ENCODE measurements at places on chromosomes 16 and 17.

DNA sequence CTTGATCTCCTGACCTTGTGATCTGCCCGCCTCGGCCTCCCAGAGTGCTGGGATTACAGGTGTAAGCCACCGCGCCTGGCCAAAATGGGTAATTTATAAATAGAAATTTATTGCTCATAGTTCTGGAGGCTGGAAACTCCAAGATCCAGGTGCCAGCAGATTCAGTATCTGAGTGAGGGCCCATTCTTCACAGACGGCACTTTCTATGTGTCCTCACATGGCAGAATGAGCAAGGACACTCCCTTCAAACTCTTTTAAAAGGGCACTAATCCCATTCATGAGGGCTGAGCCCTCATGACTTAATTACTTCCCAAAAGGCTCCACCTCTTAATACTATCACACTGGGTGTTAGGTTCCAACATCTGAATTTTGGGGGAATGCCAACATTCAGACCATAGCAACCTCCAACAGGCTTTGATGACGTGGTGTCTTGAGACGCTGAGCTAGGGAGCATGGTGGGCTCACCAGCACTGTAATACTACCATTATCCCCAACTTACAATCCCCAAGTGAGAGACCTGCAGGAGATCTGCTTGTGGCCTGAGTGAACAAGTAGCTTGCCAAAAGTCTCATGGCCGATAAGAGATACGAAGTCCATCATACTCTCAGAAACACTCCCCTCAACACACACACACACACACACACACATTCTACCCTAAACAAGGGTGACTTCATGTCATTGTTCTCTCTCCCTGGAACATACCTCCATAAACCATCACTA, 8.5 kb downstream of the CMTM4 start:
- DNase-seq = no peak

DNA sequence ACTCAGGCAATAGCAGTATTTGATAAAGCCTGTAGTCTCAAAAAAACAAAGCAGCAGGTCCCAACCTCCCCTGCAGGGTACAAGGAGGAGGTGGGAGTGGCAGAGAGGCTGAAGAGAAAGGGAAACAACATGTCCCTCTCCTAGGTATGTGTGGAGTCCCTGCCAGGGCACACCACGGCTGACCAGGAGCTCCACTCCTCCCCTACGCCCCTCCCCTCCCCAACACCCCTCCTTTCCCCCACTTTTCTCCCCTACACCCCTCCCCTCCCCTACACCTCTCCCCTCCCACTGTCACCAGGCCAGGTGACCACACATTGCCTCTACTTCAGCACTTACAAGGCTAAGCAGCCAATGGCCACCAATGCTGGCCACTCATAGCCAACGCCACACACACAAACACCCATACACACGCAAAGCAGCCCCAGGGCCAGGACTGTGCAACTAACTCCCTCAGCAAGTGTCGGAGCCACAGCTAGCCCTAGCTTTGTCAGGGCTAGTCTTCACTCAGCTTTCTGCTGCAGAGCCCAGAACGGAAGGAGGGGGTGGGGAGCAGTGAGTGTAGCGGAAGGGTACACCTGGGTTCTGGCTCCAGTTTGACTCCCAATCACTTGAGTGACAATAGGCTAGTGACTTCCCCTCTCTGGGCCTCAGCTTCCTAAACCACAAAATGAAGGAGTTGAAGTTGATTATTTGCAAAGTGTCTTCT, 8.2 kb downstream of the CAVIN1 start:
- DNase-seq = no peak

DNA sequence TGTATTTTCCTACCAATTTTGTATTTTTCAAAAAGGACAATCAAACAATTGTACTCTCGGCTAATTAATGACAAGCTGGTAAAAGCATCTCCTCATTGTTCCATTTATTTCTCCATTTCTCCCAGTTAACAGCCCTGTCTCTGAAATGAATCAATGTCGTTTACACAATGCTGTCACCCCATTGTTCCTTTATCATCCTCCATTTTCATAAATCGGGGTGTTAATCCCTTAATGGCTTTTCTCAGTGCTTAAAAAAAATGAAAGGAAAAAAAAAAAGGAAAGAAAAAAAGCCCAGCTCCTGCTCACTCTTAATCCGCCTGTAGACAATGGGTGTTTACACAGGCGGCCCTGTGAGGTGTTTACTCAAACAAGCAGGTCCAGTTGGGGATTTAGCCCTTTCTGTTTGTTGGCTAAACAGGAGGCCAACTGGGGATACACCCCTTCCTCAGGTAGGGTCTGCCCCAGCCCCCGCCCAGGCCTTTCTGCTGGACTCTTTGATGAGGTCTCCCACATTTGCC, 86.8 kb upstream of the SALL1 start:
- no peak for DNase-seq

DNA sequence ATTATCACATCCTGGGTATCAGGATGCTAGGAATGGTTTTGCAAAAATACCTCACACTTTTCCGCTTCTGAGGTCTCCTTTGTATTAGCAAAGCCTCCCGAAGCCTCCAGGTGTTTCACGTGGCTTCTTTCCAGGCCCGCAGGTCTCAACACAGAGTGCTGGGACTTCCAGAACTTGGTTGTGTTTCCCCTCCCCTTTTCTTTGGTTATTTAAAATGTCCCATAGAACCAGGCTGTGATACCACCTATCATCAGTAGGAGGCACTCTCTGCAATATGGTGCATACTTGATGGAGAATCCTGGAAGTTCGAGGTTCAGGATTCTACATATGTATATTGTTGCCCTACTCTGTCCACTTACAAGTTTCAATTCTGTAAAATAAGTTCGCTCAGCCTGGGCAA, 28.8 kb downstream of the ATP2C2 start:
- no peak for DNase-seq

- no peak for DNase-seq
These were observed 19.1 kb downstream of the VPS35L start for GRCh38 chr16:19574615-19575014.

GRCh38 chr16:57026778-57027062, 37.4 kb downstream of the NLRC5 start:
- DNase-seq = no peak

DNA sequence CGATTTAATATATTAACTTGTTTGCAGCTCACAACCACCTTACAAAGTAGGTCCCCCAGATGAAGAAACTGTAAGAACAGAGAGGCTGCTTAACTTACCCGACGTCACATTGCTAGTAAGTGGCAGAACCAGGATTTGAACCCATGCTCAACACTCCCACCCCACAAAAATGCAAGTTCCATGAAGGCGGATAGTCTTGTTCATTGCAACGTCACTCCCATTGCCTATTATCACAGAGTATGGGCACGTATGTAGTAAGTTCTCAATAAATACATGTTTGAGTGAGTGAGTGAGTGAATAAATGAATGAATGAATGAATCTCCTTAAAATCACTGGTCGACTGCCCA, 1.1 kb downstream of the USP31 start:
- DNase-seq = no peak

DNA sequence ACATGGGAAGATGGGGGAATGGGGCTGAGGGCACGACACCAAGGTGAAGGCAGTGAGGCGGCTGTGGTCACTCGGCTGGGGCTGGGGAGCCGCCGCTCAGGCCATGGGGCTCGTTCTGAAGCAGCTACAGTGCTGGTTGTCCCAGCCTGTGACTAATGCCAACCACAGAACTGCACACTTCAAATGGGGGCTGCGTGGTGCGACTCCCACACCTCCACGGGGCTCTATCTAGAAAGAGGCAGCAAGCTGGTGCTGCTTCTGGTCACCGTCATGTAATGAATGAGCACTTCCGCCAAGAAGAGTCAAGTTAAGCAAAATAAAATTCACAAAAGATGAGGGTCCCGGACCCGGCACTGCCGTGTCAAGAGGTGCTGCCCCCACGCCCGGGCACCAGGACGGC, 20.0 kb downstream of the GALNS start:
- no peak for DNase-seq

- no peak for DNase-seq
These were observed 71.1 kb downstream of the TMEM114 start for GRCh38 chr16:8519179-8519578.

DNA sequence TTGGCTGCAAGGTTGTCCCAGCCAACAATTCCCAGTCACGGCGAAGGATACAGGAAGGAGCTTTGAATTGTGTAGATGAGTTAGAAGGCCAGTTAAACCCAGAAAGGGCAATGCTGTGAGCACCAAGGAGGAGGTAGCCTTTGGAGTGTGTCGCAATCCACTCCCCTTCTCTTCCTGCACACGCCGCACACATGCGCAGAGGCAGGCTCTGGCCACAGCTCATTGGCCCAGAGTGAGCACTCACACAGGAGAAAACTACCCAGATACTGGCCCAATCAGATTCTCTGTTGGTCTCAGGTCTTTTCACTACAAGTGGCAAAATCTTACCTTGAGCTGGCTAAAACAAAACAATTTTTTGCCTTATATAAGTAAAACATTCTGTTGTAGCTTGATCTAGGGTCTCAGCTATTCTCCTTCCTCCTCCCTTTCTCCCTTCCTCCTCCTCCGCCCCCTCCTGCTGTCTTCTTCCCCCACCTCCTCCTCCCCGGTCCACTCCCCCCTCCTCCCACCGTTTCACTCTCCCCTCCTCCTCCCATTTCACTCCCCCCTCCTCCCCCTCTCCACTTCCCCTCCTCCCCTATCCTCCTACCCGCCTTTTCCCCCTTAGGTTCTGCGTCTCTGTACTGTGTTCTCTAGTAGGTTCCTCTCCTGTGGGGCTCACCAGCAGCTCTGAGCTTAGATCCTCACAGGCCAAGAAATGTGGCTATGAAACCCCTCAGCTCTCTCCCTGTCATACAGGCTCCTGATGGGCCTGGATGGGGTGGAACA, 344.9 kb downstream of the CPPED1 start:
- DNase-seq = no peak

DNA sequence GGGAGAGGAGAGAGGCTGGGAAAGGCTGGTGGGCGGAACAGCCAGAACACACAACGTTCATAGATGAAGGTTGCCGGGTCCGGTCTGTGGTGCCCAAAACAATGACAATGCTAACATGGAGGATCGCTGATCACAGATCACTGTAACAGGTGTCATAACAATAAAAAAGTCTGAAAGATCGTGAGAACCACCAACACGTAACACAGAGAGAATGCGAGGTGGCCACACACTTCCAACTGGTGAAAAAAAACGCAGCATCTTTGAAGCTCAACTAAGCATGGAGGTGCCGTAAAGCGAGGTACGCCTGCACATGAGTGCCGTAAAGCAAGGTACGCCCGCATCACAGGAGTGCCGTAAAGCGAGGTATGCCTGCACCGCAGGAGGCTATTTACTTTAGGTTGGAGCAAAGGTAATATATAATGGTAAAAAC, 42.3 kb downstream of the ABR start:
- no peak for DNase-seq

Data from NCI-H2081 treated with DMSO at 0.1 percent for 48 hours (cell line).